IPS DF 19.7 (cell line): ENCODE measurements at places on chromosomes 2 and 18.

GRCh38 chr2:96895032-96895745, 25.3 kb upstream of the SEMA4C start:
- DNase-seq, result no peak

DNA sequence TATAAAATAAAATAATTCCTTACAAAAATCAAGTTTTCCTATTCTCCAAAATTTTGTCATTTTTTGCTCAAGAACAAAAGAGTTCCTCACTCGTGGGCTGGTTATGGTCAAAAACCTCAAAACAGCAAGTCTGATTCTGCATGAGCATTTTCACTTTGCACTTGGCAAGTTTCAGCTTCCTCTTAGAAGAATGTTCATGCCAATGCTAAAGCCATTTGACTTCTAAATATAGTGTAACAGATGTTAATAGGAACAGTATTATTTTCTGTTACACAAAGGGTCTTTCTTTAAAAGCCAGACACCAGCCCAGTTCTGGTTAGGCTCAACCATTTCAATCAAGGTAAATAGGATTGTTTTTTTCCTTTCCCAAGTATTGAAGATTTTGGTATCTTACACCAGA, 261.3 kb upstream of the CCDC68 start:
- DNase-seq, result no peak

GRCh38 chr18:59646228-59646962, 50.8 kb downstream of the CCBE1 start:
- no peak for DNase-seq

- no peak for DNase-seq
These were observed 23.2 kb upstream of the PLA2R1 start for GRCh38 chr2:160085662-160086061.

- DNase-seq, result no peak
These were observed 1312.3 kb upstream of the PIK3C3 start for GRCh38 chr18:40642692-40643229.

DNA sequence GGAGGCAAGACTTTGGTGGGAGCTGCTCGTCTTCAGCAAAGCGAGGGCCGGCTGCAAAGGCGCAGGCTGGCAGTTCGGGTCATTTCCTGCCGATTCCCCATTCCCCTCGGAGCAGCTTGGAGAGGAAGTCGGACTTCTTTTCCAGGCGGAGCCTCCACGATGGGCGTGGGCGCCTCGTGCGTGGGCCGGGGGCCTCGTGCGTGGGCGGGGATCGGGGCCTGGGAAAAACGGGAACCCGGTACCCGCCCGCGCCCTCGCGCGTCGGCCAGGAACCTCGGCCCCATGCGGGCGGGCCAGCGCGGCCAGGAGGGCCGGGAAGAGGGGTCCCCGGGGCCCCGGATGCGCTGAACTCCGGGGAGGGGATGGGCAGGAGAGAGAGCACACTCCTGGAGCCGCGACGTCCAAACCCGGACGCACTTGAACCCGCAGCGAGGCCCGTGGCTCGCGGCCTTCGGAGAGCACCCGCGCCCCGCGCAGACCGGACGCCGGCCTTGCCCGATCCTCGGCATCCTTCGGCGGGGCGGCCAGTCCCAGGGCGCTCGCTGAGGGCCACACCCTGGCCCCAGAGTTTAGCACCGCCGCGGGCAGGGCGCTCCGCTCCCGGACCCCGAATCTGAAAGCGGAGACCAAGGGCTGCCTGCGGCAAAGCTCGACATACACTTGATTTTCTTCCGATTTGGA, 368.4 kb downstream of the MTX2 start:
- DNase-seq, result no peak

GRCh38 chr2:33277002-33277426, 199.4 kb upstream of the RASGRP3 start:
- DNase-seq, result no peak

- no peak for DNase-seq
These were observed 26.3 kb upstream of the CFAP36 start for GRCh38 chr2:55493220-55493619.

GRCh38 chr18:22223965-22224322, 54.6 kb downstream of the GATA6 start:
- DNase-seq, result no peak
